ENCODE measurements at places on chromosomes 6 and 20.

GRCh38 chr6:3568396-3569082 is 111.7 kb upstream of the SLC22A23 start:
- no peak for DNase-seq

- DNase-seq = no peak
These were observed 2.2 kb downstream of the KCNG1 start for GRCh38 chr20:51020657-51021056.

- no peak for DNase-seq
These were observed 90.7 kb downstream of the CEP57L1 start for GRCh38 chr6:109186012-109186411.

DNA sequence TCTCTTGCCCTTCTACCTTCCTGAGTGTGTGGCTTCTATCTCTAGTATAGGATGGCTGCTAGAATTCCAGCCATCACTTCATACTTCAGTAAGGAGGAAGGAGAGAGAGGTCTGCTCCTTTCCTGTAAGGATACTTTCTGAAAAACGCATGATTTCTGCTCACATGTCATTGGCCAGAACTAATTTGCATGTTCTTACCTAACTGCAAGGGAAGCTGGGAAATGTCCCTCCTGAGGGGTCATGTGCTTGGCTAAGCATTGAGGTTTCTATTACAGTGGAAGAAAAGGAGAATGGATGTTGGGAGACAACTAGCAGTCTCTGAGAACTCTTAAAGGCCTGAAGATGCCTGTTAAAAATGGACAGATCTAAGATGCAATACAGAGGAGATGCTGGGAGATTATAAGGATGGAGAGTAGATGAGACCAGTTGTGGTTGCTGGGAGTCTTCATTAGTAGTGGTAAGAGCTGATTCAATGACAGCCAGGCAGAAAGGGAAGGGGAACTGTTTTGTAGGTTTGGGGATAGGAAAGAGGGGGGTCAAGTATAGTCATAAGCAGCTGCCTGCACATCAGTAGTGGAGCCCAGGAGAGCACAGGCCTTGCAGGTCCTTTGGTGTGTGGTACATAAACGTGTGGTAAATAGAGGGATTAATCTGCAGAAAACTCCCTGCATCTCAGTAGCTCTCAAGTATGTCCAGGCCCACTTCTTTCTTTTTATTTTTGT is 20.2 kb downstream of the CDS2 start:
- no peak for DNase-seq

- DNase-seq = no peak
These were observed 518.5 kb downstream of the CD83 start for GRCh38 chr6:14635934-14636591.

DNA sequence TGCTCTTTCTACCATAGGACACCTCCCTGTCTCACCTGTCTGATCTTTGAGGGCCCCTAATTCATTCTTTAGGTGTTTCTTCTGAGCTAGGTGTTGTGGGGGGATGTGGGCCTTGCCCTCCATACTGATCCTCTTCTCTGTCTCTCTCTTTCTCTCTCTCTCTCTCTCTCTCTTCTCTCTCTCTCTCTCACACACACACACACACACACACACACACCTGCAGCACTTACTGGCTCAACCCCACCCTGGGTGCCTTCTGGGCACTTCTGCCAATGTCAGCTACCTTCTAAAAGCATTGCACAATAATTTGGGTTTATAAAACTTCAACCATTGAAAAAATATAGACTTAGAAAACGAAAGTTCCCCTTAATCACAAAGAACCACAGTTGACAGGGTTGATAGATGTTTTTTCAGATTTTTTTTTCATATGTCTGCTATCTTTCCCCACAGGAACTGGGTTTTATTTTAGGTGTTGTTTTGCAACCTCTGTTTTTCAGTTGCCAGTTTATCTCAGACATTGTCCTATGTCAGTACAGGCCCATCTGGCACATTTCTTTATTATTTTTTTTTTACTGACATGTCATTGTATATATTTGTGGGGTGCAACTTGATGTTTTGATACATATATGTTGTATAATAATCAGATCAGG is 28.1 kb downstream of the PKIG start:
- DNase-seq = no peak

All from activated T-helper 1 cell treated with anti-CD3 and anti-CD28 coated beads, Interleukin-2, amount 50 U/mL, for 16 hours (primary cell).